ENCODE measurements at places on chromosomes 6 and 20.

GRCh38 chr6:163646133-163646532 is 231.6 kb downstream of the QKI start:
- no peak for DNase-seq

- DNase-seq, result no peak
Observed at GRCh38 chr6:35136185-35136584, 5.0 kb downstream of the TCP11 start.

DNA sequence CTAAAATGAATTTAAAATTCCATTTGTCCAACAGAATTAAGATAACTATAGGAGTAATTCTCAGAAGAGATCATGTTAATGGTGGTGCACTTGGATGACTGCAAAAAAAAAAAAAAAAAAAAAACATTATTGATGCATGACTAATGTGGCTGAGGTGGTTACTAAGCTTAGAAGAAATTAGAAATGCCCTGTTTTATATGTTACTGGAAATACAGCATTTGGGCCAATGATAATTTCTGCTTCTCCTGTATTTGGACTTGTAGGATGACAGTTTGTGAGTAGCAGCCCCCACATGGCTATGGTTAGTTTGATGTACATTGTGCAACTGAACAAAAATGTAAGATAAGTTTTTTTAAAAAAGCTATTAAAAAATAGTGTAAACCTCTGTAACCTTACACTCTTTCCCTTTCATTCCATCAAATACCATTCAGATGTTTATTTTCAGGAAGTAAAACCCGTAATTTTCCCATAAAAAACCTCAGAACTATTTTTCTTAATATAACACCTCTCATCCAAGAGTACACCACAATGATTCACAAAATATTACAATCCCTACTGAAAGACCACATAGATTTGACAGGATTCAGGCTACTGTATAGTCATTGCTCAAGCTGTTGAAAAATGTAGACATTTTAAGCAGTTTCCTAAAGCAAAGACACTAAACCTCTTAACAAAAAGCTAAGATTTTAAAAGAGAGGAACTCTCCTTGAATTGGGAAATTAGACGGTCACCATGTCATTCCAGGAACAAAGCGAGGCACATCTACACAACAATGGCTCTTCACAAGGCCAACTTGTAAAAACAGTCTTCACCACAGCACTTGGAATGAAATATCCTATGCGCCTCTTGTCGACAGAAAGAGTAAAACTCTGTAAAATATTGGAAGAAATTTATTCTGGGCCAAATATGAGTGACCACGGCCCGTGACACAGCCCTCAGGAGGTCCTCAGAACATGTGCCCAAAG is 83.0 kb downstream of the WDR27 start:
- DNase-seq, result no peak

GRCh38 chr6:136684466-136684865 is 107.8 kb downstream of the MAP3K5 start:
- no peak for DNase-seq

GRCh38 chr6:167987396-167988153 is 9.9 kb upstream of the KIF25 start:
- no peak for DNase-seq

DNA sequence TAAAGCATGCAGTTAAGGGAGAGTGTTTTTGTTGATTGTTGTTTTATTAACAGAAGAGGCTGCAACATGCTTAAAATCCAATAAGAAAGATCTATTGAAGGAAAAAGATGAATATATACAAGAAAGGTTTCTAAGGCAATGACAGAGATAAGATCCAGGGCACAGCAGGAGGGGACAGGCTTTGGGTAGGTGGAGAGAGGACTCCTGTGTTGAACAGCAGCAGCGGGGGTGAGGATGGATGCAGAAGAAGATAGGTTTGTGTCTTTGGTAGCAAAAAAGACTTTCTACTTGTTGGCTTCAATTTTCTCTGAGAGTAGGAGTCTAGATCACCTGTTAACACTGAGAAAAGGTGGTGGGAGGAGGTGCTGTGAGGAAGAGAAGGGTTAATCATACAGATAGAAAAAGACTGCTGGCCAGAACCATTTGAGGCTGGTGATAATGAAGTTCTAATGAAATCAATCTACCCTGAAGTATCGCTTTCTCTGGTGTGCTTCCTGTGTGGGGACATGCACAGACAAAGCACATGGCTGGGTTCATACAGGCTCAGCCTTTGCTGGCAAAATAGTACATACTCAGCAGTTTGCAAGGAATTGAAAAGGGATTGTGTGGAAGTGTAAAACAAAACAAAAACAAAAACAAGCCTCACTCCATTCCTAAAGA is 17.2 kb upstream of the DST start:
- no peak for DNase-seq

DNA sequence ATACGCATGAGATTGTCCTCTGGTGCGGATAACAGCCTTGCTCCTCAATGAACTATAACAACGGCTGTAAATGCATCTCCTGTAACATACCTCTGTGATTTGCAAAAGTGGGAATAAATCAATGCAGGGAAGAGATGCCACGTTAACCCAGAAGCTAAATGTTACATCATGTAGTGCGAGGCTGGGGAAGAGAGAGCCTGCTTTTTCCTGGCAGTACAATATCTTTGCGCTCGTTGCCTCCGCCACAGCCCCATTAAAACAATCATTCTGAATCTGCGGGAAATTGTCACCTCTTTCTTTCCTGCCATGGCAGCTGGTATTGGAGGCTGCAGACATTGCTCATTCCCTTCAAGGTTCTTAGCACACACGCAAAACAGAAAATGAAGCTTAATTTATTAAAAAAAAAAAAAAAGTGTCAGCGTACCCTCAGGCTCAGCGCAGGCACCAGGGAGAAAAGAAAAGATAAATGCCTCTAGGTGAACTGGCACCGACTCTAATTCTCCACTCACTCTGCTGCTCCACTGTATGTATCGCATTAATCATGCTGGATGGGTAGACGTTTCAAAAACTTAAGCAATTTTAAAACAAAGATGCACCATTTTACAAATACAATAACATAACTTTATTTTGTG is 70.2 kb upstream of the TFB1M start:
- no peak for DNase-seq

Data from CD4-positive, alpha-beta T cell treated with Interleukin-15 for 4 hours (primary cell).